ENCODE measurements at places on chromosomes 13 and 19.

DNA sequence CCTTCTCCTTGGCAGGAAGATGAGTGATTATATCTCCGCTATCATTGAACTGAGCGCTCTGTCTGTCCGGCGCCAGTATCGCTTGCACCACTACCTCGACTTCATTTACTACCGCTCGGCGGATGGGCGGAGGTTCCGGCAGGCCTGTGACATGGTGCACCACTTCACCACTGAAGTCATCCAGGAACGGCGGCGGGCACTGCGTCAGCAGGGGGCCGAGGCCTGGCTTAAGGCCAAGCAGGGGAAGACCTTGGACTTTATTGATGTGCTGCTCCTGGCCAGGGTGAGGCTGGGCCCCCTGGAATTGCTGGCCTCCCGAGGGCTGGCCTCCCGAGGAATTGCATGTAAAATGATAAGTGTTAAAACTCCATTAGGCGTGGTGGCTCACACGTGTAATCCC is 32.1 kb downstream of the CYP4F22 start:
- DNase-seq: no peak

DNA sequence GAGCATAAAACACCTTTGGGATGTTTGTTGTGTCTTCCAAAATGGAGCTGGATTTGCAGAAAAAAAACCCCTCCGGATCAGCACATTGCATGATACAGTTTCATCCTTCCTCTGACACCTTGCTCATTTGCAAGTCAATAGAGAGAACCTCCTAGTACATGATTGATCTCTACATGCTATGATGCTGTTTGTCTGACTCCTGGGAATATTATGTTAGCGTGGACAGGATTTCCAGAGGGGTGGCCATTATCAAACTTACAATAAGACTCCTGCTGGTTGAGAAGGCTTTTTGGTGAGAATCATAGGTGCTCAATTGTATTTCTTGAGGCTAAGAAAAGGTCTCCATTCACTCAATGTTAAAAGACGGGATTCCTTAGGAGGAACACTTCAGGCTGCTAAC is 75.9 kb upstream of the SCEL start:
- no peak for DNase-seq

DNA sequence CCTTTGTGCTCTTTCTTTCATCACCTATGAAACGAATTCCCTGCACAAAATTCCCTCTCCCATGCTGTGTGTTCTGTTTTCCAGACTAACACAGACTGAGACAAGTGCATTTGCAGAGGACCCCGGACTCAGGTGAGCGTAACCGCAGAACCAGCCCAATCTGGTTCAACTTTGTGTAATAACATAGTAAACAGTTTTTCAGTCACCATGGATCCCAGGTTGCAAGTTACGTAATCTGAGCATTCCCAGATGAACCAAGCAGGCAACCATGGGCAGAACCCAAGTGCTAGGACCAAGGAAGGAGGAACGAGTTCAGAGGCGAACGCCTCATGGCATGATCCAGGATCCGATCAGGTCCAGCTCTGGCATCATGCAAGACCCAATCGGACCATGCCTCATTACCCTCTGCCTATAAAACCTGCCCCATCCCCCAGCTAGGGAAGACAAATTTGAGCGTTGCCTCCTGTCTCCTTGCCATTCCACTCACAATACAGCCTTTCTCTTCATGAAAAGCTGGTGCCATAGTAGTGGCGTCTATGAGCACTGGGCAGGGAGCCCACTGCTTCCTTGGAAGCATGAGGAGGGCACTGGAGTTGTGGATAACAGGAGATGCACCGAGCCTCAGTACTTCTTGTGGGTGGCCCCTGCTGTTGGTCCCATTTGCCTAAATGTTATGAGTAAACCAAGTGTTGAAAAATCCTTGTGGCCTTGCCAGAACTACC is 107.6 kb downstream of the ABCC4 start:
- no peak for DNase-seq

DNA sequence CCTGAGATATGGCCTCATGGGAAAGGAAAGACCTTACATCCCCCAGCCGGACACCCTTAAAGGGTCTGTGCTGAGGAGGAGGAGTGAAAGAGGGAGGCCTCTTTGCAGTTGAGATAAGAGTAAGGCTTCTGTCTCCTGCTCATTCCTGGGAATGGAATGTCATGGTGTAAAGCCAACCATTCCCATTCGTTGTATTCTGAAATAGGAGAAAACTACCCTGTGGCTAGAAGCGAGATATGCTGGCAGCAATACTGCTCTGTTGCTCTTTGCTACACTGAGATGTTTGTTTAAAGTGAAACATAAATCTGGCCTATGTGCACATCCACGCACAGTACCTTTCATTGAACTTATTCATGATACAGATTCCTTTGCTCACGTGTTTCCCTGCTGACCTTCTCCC is 783 bp upstream of the ZNF587B start:
- DNase-seq: no peak

- no peak for DNase-seq
Observed at GRCh38 chr19:42421591-42422031, 5.6 kb downstream of the LIPE start.

DNA sequence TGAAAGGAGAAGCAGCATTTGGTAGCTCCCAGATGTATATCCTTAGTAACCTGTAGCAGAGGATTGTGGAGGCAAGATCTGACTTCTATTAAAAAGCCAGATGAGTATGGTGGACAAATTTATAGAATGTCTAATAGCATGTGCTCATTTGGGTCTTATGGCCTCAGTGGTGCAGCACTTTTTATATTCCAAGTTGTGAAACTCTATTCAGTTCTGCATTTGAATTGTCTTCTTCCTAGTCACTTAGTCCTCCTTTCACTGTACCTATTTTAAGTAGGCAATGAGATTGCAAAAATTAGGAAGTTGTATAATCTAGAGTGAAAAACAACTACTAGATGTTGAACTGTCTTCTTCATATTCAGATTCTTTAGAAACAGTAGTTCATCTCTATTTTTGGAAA is 412.5 kb upstream of the PCDH9 start:
- DNase-seq: no peak

DNA sequence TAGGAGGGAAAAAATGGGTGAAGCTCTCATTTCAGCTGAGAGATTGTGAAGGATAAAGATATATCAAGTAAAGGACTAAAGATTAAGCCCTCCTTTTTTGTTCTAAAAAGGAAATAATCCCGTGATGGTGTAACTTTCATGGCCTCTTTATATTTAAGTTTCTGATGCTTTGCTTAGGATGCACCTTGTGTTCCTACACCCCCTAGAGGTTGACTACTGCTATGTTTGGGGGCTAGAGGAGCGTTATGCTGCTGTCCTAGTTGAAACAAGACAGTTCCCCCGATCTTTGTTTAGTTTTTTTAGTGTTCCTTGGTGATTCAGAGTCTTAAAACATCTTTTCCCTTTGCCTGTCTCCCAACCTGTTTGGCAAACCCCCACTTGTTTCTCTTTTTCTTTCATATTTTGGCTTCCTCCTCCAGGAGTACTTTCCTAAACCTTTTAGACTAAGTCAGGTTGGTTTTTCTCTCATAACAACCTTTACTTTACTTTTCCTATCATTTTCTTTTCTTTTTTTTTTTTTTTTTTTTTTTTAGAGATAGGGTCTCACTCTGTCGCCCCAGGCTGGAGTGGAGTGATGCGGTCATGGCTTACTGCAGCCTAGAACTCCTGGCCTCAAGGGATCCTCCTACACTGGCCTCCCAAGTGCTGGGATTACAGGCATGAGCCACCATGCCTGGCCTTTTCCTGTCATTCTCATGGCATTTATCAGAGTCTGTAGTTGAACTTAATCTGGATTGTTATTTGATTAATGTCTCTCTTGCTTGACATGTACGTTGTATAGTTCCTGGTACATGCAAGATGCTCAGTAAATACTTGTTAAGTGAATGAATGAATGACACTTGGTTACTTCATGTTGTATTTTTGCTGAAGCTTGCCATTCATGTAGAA is 2.8 kb downstream of the UBA2 start:
- DNase-seq: no peak

- DNase-seq: no peak
Observed at GRCh38 chr13:45796426-45797235, 54.9 kb downstream of the SIAH3 start.

DNA sequence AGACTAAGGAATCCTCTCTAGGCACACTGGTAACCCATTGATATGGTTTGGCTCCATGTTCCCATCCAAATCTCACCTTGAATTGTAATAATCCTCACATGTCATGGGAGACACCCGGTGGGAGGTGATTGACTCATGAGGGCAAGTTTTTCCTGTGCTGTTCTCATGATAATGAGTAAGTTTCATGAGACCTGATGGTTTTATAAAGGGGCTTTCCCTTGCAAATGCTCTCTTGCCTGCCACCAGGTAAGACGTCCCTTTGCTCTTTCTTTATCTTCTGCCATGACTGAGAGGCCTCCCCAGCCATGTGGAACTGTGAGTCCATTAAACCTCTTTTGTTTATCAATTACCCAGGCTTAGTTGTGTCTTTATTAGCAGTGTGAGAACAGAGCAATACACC is 81.4 kb upstream of the GPC6 start:
- DNase-seq: no peak

GRCh38 chr13:19836472-19836871 is 27.0 kb downstream of the ZMYM5 start:
- no peak for DNase-seq

GRCh38 chr19:29421196-29421545 is 104.6 kb upstream of the VSTM2B start:
- DNase-seq: no peak

GRCh38 chr19:7912697-7913564 is 1.7 kb upstream of the TGFBR3L start:
- no peak for DNase-seq

All from NCI-H1417 treated with DMSO at 0.1 percent for 48 hours (cell line).